ENCODE measurements at places on chromosomes 2 and 18.

DNA sequence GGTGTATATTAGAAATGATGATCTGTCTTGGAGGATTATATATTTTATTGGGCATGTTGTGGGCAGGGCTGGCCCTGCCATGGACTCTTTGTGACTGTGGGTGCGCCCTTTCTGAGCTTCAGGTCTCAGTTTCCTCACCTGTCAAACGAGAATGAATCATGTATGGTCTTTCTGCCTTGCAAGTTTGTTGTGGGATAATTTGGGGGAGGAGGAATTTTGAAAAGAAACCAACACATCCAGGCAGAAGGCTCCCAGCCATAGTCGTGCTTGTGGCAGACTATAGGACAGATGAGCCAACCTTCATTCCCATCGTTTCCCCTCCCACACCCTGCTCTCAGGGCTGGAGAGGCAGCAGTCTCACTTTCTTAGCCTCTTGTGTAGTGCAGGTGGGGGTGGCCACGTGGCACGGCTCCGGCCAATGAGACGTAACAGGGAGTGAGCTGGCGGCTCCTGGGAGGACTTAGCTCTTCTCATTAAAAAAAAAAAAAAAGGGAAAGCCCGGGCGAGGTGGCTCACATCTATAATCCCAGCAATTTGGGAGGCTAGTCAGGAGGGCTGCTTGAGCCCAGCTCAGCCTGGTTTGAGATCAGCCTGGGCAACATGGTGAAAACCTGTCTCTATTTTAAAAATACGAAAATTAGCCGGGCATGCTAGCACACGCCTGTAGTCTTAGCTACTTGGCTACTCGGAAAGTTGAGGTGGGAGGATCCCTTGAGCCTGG lies 63.1 kb downstream of the RHOB start:
- no peak for DNase-seq

DNA sequence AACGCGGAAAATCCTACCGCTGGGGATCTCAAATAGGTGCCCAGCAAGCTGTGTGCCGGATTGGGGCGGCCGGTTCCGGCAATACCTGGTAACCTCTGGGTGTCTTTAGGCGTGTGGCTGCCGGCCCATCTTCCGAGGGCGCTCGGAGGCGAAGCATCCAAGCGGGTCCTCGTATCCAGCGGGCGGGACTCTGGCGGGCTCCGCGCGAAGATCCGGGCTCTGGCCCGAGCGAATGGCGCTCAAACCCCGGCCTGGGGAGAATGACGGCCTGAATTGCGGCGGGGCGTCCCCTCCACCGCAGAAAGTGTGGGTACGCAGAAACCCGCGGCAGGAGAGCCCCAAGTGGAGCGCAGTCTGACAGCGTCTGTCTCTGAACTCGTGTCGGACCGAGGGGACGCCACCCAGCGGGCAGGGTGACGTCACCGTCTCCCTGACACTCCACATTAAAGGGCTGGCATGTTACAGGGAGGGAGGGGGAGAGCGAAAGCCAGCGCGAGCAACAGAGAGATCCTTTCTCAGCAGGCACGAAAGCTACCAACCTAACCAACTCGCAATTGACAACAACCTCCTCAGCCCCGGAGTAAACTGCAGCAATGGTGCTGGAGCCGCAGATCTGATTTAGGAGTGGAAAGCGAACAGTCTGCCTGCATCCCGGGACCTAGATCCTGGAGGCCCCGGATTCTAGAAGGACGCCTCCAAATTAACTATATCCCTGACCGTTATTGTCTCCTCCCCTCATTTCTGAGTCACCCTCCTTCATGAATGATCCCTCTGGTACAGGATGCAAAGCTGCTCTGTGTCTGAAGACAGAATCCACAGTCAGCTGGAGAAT lies at the start of gene SKOR2:
Gene SKOR2, minus strand, starts transcription at position 372 of the 832 bp plus-strand sequence. CDS start 2,477 bp downstream, outside the sequence.
- no peak for DNase-seq

GRCh38 chr2:70673041-70673647 lies 94.9 kb downstream of the ADD2 start:
- no peak for DNase-seq

GRCh38 chr2:232455426-232456255 lies at the start of gene ALPI:
ALPI (plus strand) TSS chr2:232456153; CDS start chr2:232456200, 47 bp downstream.
- no peak for DNase-seq

- DNase-seq = no peak
Observed at GRCh38 chr2:119290859-119291587, 67.4 kb downstream of the STEAP3 start.

DNA sequence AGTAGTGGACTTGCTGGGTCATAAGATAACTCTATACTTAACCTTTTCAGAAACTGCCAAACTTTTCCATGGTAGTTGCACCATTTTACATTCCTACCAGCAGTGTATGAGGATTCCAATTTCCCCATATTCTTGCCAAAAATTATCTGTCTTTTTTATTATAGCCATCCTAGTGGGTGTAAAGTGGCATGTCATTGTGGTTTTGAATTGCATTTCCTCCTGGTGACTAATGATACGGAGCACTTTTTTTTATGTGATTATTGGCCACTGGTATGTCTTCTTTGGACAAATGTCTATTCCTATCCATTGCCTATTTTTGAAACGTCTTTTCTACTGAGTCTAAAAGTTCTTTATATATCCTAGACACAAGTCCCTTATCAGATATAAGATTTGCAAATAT lies 44.3 kb downstream of the CACNB4 start:
- DNase-seq = no peak

DNA sequence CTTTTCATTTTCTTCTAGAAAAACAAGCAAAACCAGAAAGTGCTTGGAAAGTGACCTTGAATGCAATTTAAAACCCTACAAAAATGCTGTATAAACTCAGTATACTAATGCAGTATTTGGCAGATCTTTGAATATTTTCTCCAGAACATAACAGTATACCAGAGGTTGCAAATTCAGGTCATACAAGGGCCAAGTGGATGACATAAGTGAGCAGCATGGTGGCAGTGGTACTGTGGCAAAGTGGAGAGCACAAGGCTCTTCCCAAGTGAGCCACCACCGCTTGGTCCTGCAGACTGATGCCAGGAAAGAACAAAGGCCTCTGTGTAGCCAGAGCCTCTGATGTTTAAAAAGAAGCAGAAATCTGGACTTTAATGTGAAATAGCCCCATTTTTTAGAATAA lies 33.1 kb downstream of the METTL4 start:
- DNase-seq = no peak

DNA sequence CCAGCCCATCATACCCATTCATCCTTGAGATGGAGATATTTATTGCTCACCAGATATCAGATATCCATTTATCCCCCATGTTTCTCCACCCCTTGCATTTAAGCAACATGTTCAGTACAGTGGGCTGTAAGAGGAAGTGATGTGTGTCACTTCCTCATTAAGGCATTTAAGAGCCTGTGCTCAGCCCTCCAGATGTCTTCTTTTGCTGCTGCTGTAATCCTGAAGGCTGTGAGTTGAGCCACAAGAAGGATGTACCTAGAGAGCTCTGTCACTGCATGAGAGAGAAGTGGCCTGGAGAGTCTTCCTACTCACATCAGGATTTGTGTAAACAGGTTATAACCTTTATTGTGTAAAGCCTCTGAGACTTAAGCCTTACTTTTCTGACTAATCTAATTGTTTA lies 151.8 kb upstream of the UNC80 start:
- DNase-seq = no peak
